ENCODE measurements at places on chromosomes 5 and 9.

GRCh38 chr5:137415231-137415681, 83.9 kb downstream of the SPOCK1 start:
- no peak for DNase-seq

- DNase-seq: no peak
Measured at GRCh38 chr5:65805089-65805488, 83.1 kb downstream of the NLN start.

- no peak for DNase-seq
Measured at GRCh38 chr9:112157961-112158360, 17.1 kb downstream of the SUSD1 start.

GRCh38 chr9:137411260-137411644, 11.7 kb downstream of the EXD3 start:
- no peak for DNase-seq

GRCh38 chr9:22097707-22098106, 88.6 kb upstream of the CDKN2B start:
- DNase-seq: no peak

- DNase-seq: no peak
Measured at GRCh38 chr5:179791881-179792611, 1.7 kb upstream of the LTC4S start.
